ENCODE measurements at places on chromosomes 3 and 15. TPM values are rescaled to one million over a fixed set of nuclear protein-coding genes. Genes with fewer than 3 reads are reported as not detected.

Gene USP50
- total RNA-seq: 0.40 TPM

Gene GABRR3
- total RNA-seq: not detected

Gene SNTN
- not detected for total RNA-seq

Gene FEZF2
- not detected for total RNA-seq

Gene FHIT
- 1.4 TPM for total RNA-seq

Gene GNAI2
- 300 TPM for total RNA-seq

Gene ZNF80
- not detected for total RNA-seq

Gene PLEKHO2
- 8.7 TPM for total RNA-seq

Gene MRPL3
- 159 TPM for total RNA-seq

Gene CERS3
- not detected for total RNA-seq

Gene SUSD5
- 1.0 TPM for total RNA-seq

Gene MESP1
- total RNA-seq: 0.69 TPM

Gene ANKUB1
- not detected for total RNA-seq

Gene IL16
- total RNA-seq: 0.69 TPM

Gene SCN11A
- total RNA-seq: under 0.01 TPM

Gene MKRN2OS
- total RNA-seq: 1.8 TPM

Gene XCR1
- not detected for total RNA-seq

Gene SLC2A2
- 13.0 TPM for total RNA-seq

Gene SMCO1
- not detected for total RNA-seq

Gene TMOD2
- 1.7 TPM for total RNA-seq

Gene TNFAIP8L3
- total RNA-seq: 0.35 TPM

Gene ALDH1L1
- total RNA-seq: 2.4 TPM

Gene GRK7
- total RNA-seq: 0.05 TPM

Gene MYRIP
- 0.35 TPM for total RNA-seq

Measured in renal cortical epithelial cell (primary cell).